ENCODE measurements at places on chromosomes 1 and 21.

GRCh38 chr1:210726621-210727020 lies 397.9 kb downstream of the HHAT start:
- no peak for DNase-seq

- no peak for DNase-seq
These were observed 7.7 kb upstream of the PPM1J start for GRCh38 chr1:112722601-112723510.

DNA sequence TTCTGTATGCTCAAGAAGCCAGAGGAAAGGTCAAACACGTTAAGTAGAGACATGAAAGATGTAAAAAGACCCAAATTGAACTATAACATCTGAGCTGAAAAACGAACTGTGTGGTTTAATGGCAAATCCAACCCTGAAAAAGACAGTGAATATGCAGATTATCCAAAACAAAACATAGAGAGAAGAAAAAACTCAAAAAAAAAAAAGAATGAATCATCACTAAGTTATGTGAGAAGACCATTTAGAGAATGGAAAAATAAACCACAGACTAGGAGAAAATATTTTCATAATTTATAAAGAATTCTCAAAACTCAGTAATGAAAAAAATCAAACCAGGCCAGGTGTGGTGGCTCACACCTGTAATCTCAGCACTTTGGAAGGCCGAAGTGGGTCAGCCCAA lies 253.3 kb downstream of the PLPP3 start:
- no peak for DNase-seq

DNA sequence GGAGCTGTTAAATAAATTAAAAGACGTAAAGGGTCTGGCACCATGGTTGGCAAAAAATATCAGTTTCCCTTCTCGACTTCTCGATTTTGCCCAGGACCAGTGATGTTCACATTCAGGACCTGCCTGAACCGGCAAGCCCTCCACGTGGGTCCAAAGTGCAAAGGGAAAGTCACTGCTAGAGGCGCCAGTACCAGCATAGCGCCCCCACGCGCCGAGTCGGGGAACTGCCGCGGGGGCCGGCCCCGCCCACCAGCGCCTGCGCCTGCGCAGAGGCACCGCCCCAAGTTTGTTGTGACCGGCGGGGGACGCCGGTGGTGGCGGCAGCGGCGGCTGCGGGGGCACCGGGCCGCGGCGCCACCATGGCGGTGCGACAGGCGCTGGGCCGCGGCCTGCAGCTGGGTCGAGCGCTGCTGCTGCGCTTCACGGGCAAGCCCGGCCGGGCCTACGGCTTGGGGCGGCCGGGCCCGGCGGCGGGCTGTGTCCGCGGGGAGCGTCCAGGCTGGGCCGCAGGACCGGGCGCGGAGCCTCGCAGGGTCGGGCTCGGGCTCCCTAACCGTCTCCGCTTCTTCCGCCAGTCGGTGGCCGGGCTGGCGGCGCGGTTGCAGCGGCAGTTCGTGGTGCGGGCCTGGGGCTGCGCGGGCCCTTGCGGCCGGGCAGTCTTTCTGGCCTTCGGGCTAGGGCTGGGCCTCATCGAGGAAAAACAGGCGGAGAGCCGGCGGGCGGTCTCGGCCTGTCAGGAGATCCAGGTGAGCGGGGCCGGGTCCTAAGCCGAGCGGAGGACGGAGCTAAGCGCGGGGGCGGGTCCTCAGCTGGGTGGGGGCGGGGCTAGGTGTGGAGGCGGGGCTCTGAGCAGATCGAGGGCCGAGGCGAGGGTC lies at the start of gene PINK1:
PINK1 (plus strand) TSS at position 269 of the 875 bp plus-strand sequence; CDS start at position 360, 91 bp downstream.
- peak; percentile 96 for DNase-seq

- peak; percentile 82 for DNase-seq
These were observed 155.7 kb downstream of the TM2D1 start for GRCh38 chr1:61569303-61569621.

DNA sequence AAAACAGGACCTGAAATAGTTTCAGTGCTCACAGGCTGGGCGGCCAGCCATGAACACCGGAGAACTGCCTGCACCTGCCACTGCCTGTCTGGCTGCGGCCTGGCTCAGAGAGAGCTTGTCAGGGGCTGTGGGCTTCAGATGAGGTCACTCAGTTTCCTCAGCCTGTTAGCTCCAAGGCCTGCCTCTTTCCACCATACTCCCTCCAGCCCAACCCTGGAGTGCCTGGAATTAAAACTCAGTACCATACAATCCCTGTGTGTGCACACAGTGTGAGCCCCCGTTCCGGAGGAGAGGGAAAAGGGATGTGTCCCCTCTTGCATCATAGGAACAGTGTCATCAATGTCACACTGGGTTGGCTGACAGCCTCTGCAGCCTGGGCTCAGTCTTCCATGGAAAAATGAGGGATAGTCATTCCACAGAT lies 16.2 kb downstream of the CACNA1S start:
- no peak for DNase-seq

DNA sequence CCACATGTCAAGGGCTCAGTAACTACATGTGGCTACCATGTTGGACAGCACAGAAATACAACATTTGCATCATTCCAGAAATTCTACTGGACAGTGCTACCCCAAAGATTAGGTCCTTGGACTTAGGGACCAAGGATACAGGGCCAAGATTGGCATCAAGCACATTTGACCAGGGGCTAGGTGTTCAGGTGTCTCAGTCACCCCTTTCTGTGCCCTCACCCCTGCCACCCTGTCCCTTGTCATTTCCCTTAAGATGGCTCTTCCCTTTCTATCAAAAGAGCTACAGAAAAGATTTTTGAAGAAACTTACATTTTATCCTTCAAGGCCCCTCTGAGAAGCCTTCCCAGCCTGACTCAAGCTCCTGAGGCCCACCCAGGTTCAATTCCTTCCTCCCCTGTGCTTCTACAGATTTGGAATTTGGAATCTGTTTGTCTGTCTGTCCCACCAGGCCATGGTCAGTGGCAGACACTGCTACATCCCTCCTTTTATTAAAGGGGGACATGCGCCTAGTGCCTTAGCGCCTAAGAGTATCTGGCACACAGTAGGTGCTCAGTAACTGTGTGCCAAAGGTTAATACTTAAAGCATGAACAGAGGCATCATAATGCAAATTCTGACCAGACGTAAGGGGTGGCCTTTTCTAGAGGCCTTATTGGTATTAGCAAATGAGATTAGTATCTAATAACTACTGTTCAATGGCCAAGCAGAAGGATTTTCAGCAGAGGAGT lies 21.4 kb downstream of the CSF1 start:
- DNase-seq = no peak

DNA sequence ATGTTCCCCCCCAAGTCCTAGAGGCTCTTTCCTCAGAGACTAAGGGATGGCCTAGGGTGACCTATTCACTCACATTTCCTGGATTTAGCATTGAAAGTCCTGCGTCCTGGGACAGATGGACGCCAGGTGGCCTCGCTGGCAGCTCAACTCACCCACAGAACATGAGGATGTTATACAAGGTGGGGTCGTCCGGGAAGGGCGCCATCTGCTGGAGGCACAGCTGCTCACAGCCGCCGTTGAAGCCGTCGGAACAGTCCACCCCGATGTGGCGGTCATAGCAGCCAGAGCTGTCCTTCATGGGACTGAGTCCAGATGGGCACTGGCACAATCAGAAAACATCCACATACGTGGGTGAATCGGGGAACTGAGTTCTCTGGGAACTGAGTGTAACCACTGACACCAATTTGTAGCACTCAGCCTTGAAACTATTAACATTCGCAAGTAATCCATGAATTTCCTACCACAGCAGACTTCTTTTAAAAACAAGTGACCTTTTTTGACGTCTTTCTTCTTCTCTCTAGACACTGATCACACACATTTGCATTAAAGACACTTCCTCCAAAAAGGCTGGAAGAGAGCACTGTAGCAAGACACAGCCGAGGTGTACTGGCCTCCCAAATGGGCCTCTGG lies 215.4 kb downstream of the ASTN1 start:
- DNase-seq = no peak

GRCh38 chr1:112770724-112771123 lies 55.6 kb upstream of the PPM1J start:
- DNase-seq = no peak

DNA sequence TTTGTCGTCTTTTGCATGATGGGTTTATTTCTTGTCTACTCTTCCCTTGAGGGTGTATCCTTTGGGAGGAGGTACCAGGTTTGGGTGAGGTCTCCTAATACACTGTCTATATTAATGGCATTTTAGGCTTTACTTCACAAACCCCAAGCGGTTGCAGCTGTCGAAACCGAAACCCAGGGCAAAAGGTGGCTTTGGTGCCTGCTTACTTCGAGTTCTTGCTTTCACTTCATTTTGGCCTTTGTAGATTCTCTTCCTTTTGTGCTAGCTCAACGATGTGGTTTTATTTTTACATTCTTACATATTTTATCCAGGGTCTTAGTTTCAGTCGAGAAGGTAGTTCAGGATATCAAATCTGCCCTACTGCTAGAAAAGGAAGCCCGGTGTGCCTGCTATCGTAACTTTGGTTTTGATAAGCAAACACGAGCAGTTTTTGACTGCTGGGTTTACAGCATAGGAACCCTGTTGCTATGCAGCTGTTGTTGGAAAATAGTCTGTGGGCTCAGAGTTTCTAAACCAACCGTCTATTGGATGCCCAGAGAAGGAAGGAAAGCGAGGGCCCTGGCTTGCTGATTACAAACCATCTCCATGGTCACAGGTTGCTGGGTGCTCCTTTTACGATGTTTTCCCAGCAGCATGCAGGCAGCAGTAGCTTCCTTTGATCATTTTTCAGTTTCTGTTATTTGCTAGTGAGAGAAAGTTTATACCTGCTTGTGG lies 9.8 kb upstream of the TSPAN2 start:
- no peak for DNase-seq

- DNase-seq = no peak
These were observed 40.4 kb downstream of the RIMS3 start for GRCh38 chr1:40625076-40625475.

DNA sequence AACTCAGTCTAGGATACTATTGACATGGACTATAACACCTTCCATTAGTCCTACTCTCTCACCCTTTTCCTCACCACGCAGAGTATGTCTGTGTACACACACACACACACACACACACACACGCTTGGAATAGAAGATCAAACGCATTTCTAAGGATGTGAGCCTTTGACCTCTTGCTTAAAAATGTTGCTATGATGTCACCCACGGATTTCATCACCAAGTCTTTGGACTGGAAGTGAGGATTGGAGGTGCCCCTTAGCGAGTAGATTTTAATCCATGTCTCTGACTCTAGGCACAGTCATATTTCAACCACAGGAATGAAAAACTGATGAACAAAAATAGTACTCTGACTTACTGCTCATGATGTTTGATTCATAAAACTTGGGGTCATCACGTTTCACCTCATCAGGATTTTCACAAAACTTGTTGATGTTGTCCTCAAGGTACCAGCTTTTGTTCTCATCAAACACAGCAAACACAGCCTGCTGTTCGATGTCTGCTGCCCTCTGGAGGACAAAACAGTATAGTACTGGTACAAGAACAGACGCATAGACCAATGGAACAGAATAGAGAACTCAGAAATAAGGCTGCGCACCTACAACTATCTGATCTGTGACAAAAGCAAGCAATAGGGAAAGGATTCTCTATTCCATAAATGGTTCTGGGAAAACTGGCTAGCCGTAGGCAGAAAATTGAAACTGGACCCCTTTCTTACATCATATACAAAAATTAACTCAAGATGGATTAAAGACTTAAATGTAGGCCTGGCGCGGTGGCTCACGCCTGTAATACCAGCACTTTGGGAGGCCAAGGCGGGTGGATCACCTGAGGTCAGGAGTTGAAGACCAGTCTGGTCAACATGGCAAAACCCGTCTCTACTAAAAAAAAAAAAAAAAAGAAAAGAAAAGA lies 39.9 kb downstream of the F5 start:
- DNase-seq = no peak

DNA sequence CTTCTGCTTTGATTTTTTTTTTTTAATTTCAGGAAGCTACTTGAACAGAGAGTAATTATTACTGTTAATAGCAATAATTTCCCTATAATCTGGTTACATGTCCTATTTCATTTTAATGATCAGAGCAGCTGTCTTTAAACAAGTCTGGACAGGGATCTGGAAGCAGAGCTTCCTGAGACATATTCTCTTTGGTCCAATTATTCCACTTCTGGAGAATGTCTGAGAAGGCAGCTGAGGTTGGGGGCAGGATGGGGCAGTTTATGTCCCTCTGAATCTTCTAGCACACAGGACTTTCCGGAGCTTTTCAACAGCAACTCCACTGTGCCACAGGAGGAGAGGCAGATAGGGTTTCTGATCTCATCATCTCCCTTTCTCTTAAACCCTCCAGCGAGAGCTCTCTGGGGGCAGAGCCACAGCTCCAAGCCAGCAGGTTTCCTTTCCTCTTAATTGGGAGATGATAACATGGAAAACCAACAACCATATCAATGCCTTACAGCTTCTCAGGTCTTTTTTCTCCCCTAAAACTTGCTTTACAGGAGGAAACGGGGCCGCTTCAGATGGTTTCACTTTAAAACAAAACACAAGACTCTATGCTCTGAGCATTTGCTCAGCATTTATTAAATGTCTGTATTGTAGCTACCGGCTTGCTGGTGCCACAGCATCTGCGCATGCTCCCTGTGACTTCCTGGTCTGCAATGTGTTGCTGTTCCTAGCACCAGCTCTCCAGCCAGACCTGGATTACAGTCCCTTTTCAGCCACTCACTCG lies 425.7 kb upstream of the USP24 start:
- DNase-seq = peak; percentile 90

DNA sequence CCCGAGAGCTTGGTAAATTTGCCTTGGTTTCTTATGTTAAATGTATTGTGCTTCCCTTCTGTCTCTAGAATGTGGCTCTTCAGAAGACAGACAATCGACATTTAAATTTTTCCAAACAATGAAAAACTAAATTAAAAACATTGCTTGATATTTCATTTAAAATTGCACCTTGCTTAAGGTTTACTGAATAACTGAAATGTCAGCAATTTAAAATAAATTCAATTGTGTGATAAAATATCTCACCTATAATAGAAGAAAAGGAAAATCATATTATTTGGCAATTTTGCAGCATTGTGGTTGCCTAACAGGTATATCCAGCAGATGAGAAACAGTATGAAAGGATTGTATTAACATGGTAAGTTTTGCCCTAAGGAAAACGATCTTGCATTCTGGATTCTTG lies 56.5 kb downstream of the MAP3K21 start:
- DNase-seq = no peak

GRCh38 chr1:42927920-42928505 lies 30.7 kb downstream of the SLC2A1 start:
- DNase-seq = no peak

Data from esophagus muscularis mucosa (tissue), 4 donors.